GM12864 (cell line): ENCODE measurements at places on chromosomes 7 and 10.

DNA sequence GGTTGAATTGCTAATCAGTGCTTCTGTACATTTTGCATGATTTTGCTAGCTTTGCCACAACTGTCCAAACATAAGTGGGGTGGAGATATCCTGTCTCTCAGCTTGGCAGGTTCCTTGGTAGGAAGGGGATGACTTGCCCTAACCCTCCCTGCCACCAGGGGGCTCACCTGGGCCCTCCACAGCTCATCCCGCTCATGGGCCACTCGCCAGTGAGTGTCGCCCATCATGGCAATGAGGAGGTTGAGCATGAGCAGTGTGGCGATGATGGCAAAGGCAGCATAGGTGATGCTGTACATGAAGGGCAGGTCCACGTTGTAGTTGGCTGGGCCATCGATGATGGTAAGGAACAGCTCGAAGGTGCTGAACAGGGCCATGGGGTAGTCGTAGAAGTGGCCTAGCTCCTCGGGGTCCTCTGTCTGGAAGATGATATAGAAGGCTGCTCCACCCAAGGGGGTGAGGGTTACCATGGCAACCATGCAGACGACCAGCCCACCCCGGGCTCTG is 12.2 kb downstream of the TRPV6 start:
- DNase-seq: no peak

GRCh38 chr10:688312-689120 is 952 bp downstream of the DIP2C start:
- no peak for DNase-seq

- no peak for DNase-seq
Measured at GRCh38 chr7:132878204-132878919, 203.5 kb downstream of the CHCHD3 start.

GRCh38 chr7:124992851-124993562 is 63.4 kb upstream of the POT1 start:
- no peak for DNase-seq

DNA sequence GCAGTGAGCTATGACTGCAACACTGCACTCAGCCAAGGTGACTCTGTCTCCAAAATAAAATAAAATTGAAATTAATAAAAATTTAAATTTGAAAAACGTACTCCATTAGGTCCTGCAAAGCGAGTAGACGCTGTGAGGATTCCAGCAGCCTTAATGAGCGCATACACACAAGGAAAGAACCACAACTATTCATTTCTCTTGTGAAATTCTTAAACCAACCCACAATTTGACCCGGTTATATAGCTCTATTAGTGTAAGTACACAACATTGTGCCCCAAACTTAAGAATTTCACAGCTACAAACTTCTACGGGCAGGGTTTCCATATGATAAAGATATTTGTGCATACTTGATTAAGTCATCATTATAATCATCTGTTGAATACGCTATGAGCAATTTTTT is 84.4 kb downstream of the PARD3 start:
- DNase-seq: no peak
